ENCODE measurements at places on chromosomes 7 and 10.

GRCh38 chr7:27162561-27163287, 2.6 kb downstream of the HOXA9 start:
- no peak for DNase-seq

GRCh38 chr7:525740-526139, 6.1 kb upstream of the PDGFA start:
- no peak for DNase-seq

DNA sequence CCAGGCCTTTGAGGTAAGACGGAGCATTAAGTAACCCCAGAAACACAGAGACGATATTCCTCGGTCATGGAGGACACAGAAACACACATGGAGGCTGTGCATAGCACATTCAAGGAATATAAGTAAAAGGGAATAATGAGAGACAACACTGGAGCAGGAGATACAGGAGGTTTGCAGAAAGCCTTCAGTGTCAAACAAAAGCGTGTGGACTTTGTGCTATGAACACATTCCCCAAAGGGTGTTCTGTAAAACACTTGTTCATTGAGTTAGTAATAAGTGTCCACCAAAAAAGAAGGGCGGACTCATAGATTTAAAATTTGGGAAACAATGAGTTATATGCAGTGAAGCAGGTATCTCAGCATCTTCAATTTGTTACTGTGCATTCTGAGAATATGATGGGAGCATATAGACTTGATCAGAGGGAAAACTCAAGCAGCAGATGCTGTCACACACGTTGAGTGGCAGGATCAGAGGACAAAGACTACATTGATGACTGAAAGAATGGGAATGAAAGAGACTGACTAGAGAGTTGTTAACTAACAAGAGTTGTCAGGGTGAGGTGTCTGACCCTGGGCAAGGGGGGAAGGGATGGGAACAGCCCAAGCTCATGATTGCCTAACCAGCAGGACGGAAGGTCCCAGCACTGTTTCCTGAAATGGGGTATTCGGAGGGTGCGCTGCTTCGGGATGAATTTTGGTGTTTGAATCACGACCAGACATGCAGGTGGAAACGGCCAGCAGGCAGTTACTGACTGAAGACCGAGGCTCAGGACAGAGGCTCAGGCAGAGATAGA, 85.2 kb upstream of the VIPR2 start:
- no peak for DNase-seq

GRCh38 chr10:101250136-101250535, 20.9 kb upstream of the LBX1 start:
- no peak for DNase-seq

DNA sequence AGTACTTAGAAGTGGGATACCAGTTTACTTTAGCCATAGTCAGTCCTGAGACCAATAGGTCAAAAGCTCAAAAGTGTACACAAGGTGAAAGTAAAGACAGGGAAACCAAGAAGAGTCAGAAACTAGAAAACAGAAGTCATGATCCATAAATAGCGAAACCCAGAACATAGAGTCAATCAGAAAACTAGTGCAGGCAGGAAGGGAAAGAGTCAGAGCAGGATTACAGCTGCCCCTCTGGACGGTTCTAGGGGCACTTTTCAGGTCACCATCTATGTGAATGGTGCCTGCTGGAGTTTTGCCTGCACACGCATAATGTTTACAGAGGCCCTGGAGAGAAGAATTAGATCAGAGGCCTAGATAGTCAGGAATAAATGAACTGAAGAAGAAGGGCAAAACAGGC, 22.4 kb upstream of the DMTF1 start:
- DNase-seq = no peak

- DNase-seq = no peak
These were observed 227.2 kb downstream of the NSUN6 start for GRCh38 chr10:18424200-18424599.

- DNase-seq = no peak
These were observed 979 bp upstream of the NODAL start for GRCh38 chr10:70442332-70442988.

- DNase-seq = no peak
These were observed 93.4 kb upstream of the ARMC3 start for GRCh38 chr10:22834471-22834870.

DNA sequence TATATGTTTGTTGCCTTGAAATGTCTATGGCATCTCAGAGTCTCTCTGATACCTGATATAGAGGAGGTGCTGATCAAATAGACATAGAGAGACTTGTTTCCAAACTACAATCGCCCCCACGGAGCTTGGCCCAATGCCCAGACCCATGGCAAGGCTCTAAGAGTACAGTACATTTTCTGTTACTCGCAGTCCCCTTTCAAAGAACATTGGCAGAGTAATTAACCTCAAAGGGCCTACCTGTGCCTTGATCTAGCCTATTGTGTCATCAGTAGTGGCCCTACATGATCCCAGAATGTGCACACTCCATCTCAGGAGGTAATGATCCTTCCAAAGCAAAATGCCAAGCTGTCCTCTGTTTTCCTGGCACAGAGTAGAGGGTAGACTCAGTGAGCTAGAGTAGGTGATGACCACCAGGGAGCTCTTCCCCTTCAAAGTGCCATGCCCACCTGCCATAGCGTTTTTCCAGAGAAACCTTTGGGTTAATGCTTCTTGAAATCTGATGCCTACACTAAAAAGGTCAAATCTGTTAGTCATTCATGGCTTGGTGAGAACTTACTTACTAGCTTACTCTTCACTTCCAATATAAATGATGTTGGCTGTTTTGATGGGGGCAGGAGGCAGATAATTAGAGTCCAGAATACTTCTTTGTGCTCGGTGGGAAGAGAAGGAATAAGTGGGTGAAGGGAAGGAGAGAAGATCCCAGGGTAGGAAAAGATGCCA, 41.2 kb upstream of the ACSL5 start:
- no peak for DNase-seq

GRCh38 chr7:48252995-48253394, 81.7 kb downstream of the ABCA13 start:
- no peak for DNase-seq

GRCh38 chr10:106740-107139, 28.5 kb upstream of the ZMYND11 start:
- no peak for DNase-seq

DNA sequence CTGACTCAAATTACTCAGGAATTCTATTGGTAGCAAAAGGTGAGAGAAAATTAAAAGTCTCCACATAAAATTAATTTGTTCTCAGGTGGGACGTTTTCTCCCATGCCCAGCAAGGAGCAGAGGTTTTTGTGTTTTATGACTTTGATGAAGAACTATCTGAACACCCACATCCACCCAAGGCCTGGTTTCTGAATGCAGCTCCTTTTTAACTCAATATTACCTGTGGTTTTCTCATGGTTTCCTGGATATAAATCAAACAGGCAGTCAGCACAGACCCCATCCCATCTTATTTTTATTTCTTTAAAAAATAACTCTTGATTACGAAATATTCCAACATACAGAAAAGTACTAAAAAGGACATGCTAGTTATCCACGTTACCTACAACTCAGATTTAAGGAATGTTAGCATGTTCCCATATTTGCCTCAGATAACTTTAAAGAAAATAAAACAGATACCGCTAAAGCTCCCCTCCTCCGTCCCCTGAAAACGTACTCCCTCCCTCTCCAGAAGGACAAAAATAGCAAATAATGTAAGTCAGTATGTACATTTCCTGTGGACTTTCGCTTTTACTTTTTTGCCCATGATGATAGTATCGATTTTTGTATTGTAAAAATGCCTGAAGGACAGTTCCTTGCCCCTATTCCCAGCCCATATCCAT, 43.4 kb downstream of the GLI3 start:
- DNase-seq = no peak

- no peak for DNase-seq
These were observed 135.6 kb upstream of the RET start for GRCh38 chr10:42941295-42941644.

DNA sequence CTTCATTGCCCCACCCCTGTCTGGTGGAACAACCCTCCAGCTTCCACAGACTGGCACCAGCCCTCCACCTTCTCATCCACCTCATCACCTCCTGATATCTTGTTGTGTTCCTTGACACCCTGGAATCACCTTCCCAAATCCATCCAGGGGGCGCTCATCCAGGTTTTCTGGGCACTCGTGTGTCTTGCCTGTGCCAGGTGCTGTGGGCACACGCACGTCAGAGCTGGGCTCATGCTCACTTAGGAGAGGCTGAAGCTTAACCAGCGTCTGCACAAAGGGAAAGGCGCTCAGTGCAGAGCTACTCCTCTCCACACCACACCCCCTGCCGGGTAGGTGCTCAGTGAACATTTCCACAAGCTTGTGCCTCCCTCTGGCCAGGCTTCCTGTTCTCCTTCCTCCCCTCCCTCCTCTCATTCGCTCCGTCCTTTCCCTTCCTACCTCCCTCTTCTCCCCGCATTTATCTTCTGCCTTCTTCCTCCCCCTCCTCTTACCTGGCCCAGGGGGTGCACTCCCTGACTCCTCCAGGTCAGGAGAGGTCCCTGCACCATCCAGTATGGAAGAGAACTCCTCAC, 4.8 kb downstream of the ADCYAP1R1 start:
- no peak for DNase-seq

DNA sequence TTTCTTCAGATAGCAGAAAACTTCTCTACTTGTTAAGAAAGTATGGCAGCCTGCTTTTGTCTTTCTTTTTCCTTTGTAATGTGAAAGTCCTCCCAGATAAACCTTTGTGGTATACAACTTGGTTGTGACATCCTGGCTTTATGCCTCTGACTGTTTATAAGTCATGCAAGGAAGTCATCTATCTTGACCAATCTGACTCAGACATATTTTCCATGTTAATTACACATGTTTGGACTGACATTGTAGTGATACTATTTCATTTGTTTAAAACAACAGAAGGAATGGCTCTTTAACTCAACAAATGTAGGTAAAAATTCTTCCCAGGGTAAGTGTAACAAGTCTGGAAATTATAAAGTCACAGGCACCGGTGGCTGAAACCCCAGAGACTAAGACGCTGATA, 341.6 kb upstream of the MEOX2 start:
- DNase-seq = no peak

DNA sequence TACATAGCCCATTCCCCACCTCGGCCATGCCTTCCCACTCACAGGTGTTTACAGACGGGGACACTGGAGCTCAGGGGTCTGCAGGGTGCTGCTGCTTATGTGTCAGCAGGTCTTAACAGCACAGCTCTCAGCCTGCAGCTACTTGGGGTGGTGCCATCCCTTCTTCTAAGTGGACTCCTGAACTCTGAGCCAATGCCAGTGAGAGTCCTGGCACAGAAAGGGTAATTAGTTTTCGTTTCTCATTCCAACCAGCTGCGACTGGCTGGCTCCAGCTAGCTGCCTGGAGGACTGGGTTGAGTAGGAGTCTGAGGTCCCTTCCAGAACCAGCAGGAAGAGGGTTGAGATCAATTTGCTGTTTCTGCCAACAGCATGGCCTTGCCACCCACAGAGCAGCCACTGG, 88.3 kb upstream of the AGK start:
- no peak for DNase-seq

DNA sequence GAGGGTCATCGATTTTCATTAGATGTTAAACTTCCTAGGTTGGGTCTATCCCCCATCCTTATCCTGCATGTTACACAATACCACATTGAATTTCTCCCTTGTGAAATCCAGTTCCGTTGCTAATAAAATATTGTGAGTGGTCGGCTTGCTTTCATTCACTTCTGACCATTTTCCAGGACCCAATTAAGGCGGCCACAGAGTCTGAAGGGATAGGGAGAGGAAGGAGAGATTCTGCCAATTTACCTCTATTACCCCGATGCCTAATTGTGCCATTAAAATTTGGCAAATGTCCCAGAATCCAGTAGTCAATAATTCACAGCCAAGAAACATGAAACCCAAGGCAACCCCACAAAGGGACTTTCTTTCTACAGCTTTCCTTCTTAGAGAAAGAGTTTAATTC, 129.9 kb downstream of the IPMK start:
- DNase-seq = no peak

- DNase-seq = no peak
These were observed 434.2 kb upstream of the POT1 start for GRCh38 chr7:125363873-125364272.

GRCh38 chr7:79709574-79710409, 256.3 kb upstream of the MAGI2 start:
- no peak for DNase-seq

DNA sequence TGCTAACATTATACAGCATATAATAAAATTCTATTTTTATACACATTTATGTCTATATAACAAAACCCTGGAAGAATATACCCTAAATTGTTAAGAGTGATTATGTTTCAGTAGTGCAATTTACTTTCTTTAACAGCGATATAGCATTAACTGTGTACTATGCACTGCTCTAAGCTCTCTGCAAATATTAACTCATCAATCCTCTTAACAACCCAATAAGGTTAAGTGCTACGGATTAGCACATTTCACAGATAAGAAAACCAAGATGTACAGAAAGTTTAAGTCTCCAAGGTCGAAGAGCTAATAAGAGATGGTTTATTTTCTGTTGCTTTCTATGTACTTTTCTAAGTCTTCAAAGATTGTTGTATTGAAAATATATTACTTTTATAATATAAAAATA, 95.8 kb downstream of the SEMA3C start:
- no peak for DNase-seq

GRCh38 chr10:80523773-80524172, 13.9 kb upstream of the SH2D4B start:
- DNase-seq = no peak

GRCh38 chr7:906776-907157, 30.4 kb downstream of the GET4 start:
- DNase-seq = no peak

DNA sequence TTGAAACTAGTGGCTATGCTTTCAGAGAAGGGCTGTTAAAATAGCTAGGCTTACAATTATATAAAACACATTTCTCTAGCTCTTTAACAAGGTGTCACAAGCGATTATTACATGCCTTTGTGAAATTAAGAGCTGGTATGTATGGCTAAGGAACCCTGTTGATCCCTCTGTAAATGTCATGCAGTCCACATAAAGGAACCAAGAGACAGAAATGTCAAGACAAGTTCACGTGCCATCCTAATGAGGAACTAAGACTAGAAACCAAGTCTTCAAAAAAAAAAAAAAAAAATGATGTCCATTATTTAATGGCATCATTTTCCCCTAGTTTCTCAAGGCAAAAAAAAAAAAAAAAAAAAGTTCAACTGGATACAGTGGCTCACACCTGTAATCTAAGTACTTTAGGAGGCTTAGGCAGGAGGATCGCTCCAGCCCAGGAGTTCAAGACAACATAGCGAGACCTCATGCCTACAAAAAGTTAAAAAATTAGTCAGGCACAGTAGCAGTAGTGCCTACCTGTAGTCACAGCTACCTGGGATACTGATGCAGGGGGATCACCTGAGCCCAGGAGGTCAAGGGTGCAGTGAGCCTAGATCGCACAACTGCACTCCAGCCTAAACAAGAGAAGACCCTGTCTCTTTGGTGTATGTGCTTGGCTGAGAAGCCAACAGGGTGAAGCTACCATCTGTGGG, 63.4 kb downstream of the SRPK2 start:
- no peak for DNase-seq
